Jurkat, Clone E6-1 (cell line): ENCODE measurements at places on chromosomes 11 and 22.
A peak's percentile ranks its signal among the peaks of the same experiment; 100 is the strongest.

- no peak for DNase-seq
These were observed 96.6 kb upstream of the KCNA4 start for GRCh38 chr11:30113326-30113898.

GRCh38 chr22:32073262-32073661 is 30.2 kb downstream of the SLC5A1 start:
- DNase-seq, result no peak

GRCh38 chr11:37456746-37457145 is 858.7 kb upstream of the RAG2 start:
- no peak for DNase-seq

DNA sequence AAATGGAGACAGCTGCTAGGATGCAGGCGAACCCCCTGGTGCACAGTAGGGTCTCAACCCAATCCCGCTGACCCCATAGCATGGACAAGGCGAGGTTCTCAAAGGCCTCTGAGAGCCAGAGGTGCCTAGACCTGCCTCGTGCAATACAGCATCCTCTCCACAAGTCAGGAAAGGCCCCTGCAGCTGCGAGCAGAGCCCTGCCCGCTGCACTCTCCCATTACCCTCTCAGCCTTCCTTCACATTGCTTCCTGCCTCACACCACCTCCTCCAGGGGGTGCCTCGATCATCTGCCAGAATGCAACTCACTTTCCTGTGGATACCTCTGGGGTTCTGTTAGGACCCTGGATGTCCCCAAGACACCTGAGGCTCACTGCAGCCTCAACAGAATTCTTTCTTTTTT is 42.8 kb upstream of the TCF20 start:
- no peak for DNase-seq

DNA sequence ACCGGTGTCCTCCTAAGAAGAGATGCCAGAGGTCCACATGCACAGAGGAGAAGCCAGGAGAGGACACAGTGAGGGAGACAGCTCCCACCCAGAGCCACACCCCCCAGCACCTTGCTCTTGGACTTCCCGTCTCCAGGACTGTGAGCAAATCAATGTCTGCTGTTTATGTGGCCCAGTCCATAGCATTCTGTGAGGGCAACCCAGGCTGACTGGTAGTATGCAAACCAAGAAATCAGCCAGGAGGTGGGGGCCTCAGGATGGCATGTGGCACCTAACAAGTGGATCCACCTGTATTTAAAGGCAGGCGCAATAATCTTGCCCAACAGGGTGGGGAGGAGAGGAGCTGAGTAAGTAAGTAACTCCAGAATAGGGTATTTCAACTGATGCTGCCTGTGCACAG is 136.4 kb downstream of the BRD1 start:
- no peak for DNase-seq

DNA sequence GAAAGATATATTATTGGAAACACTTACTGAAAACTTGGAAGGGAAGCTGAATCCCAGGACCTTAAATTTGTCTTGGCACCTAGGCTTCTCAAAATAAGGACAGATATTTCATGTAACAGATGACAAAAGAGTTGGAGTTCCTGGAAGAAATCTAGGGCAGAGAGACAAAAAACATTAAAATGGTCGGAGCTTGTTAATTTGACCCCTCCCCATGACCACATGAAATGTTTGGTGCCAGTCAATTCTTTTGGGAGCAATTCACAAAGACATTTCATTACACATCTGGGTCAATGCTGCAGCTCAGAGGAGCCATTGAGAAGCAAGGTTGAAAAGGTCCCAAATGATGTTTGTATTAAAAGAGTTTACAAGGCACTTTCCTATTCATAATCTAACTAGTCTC is 162.0 kb upstream of the GUCY1A2 start:
- DNase-seq, result no peak

DNA sequence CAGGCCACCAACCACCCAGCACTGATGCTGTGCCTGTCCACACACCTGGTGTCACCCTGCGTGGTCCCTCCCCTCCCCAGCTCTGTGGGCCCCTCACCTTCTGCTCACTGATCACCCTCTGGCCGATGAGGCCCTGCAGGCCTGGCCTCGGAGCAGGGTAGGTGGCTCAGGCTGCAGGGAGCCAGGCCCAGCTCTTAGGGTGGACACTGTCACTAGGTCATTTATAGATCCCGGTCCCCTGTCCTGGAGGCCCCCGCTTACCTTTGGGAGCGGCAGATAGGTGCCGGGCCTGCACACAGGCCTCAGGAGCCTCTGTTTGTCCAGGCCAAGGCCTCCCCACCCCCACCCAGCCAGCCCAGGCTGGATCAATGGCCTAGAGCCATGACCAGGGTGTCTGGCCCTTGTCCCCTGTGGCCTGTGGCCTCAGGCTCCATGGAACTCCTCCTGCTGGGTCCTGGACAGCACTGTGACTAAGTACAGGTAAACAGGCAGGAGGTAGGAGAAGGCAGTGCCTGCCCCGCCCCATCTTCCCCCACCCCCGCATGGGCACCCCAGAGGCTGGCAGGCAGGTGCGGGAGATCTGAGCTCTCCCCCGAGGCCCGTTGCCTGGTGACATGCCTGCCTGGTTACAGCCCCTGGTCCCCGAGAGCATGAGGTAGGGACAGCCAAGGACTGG is at the start of gene TMPRSS6:
TMPRSS6 (minus strand) TSS at position 472 of the 676 bp plus-strand sequence. CDS start 6,296 bp downstream, outside the sequence.
- no peak for DNase-seq

DNA sequence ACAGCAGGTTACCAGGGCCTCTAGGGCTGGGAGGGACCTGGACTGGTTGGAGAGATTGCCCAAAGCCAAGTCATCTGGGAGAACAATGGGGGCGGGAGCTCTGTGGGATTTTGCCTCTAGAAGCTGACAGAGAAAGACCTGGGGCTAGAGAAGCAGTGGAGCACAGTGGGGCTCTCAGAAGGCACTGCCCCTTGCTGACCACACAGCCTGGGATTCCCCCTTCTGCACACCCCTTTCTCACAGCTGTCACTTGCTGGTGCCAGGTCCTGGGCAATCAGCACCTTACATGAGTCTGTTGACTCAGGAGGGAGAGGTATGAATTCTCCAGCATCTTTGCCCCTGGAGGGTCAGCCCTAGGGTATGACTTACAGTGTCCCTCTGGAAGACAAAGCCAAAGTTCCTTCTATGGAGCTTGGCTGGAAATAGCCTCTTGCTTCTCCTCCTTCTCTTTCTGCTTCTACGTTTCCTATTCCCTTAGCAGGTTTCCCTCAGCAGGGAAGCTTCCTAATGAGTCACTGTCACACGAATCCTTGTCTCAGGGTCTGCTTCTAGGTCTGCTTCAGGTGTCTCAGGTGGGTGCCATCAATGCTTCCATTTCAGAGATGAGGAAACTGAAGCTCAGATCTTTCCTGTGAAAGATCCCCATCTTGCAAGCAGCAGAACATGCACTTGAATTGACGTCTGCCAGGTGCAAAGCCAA is 27.0 kb downstream of the GDPD5 start:
- DNase-seq, result no peak

DNA sequence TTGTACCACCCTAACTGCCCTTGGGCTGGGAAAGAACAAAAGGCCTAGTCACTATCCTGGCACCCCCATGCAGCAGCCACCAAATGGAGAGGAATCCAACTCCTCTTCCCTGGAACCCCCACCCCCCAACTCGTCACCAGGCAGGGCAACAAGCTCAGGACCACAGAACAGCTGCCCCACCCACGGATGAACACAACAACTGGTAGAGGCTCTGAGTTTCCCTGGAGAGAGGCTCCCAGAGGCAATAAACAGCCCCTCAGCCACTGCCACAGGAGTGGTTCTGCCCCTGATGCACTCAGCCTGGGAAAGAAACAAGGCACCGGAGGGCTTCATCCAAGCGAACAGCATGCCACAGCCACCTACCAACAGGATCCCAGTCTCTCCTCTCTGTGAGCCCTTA is 778.4 kb upstream of the FAT3 start:
- DNase-seq, result no peak

DNA sequence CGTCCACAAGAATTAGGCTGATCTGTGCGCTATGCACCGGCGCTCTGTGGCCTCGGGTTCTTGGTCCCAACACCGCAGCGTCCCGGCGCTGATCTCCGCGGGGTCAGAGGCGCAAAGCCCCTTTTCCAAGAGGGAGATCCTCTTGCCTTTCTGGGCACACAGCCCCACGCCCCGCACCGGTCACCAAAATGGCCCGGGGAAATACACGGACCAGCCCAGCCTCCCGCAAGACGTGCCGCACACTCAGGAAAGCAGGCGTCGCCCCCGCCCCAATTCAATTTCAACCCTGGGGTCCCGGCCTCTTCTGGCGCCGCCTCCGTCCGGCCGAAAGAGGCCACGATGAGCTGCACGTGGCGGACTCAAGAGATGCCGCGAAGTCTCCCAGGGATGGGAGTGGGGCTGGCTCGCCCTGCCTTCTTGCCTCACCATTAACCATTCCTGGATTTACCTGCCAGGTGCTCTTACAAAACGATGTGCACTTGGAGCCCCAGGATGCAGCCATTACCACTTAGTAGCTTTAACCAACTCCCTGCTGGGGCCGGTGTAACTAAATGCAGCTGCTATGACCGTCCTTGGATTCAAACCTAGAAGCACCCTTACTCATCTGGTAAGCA is 10.5 kb downstream of the PIWIL3 start:
- no peak for DNase-seq

DNA sequence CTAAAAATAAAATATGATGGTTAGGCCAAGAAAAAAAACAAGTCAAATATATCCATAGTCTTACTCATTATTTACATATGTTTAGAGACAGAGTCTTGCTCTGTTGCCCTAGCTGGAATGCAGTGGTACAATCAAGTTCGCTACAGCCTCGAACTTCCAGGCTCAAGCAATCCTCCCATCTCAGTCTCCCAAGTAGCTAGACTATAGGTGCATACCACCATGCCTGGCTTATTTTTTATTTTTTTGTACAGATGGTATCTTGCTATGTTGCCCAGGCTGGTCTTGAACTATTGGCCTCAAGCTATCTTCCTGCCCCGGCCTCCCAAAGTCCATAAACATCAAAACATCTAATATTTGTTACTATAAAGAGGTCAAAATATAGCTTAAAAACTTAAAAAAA is 36.1 kb downstream of the C2CD3 start:
- DNase-seq, result no peak

- no peak for DNase-seq
These were observed 713 bp downstream of the TOP3B start for GRCh38 chr22:21981874-21982273.

- DNase-seq, result no peak
These were observed 997.8 kb upstream of the RAG2 start for GRCh38 chr11:37595845-37596244.

GRCh38 chr11:97683733-97684132 is 1293.9 kb downstream of the JRKL start:
- peak; percentile 17 for DNase-seq

DNA sequence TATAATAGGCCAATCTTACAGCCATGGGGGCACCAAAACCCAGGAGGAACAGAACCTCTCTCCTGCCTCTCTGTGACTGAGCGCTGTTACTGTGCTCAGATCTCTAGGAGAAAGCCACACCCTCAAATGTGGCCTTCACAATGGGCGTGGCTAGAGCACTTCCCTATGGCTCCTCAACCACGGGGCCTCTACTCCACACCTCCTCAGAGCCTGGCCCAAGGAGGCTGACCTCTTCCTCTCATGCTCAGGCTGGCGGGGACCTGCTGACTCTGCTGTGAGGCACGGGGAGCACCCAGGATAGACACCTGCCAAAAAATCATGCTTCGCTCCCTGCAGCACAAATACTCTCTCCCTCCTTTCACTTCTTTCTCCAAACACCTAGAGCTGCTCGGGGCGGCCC is 41.0 kb downstream of the C11orf58 start:
- DNase-seq, result no peak

- no peak for DNase-seq
These were observed 107.3 kb upstream of the B3GAT1 start for GRCh38 chr11:134519390-134519750.

GRCh38 chr11:32752001-32752400 is 42.5 kb downstream of the CCDC73 start:
- no peak for DNase-seq

DNA sequence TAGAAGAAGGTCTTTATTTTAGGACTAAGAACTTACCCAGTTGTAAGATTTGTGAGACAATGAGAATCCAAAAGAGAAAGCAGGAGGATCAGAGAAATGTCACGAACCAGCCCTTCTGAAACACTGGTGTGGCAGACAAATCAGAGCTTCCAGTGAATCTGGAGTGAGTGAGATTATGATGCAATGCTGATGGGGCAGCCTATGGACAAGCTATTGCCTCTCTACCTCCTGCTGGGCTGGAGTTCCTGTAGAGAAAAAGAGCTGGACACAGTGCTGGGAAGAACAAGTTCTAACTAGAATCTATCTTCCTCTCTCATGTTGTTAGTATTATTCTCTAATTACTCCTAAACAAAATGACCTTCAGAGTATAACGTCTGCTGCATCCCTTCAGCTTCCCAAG is 12.0 kb upstream of the ANO3 start:
- no peak for DNase-seq

GRCh38 chr11:69468221-69468620 is 13.2 kb upstream of the LINC01488 start:
- no peak for DNase-seq

DNA sequence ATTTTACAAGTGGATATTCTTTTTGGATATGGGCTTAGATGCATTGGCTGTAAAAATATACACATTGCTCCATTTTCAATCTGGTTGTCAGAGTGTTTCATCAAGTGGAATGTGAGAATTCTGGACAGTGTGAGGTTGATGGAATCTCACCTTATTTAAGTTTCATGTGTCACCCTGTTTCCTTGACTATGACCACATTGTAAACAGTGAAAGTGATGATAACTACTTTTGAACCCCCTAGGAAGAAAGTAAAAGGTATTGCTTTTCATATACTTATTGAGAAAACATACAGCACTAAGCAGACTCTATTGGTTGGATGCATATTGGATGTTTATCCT is 490.5 kb upstream of the RAG2 start:
- DNase-seq, result no peak

- DNase-seq, result no peak
These were observed 66.5 kb downstream of the EXT2 start for GRCh38 chr11:44162004-44162403.

DNA sequence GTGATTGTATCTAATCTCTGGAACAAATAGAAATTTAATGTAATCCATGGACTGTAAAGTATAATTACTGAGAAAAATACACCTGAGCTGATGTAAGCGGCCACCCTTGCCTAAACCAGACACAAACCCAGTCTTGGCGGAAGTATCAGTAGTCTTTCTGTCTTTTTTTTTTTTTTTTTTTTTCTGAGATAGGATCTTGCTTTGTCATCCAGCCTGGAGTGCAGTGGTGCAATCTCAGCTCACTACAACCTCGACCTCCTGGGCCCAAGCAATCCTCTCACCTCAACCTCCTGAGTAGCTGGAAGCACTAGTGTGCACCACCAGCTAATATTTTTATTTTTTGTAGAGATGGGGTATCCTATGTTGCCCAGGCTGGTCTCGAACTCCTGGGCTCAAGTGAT is 5.5 kb upstream of the CXCR5 start:
- DNase-seq, result no peak
